Type B pancreatic cell (in vitro differentiated cells): ENCODE measurements at places on chromosomes 7 and 10. TPM values are rescaled to one million over a fixed set of nuclear protein-coding genes. Genes with fewer than 3 reads are reported as not detected.

Gene THSD7A
- total RNA-seq, result 3.8 and 14.3 TPM in 2 replicates

Gene KLF14
- 0.55 and 0.94 TPM in 2 replicates for total RNA-seq

Gene TMEM209
- total RNA-seq, result 25.1 and 36.1 TPM in 2 replicates

Gene TMEM236
- 11.6 and 14.7 TPM in 2 replicates for total RNA-seq

Gene TMEM270
- total RNA-seq, result 0.57 TPM in 1 of 2 replicates, not detected in the other

Gene HIP1
- 11.1 and 33.8 TPM in 2 replicates for total RNA-seq

Gene MOGAT3
- 0.94 and 1.1 TPM in 2 replicates for total RNA-seq

Gene MMD2
- not detected in 2 replicates for total RNA-seq

Gene ENO4
- total RNA-seq, result 1.4 and 4.4 TPM in 2 replicates

Gene ADGRA1
- 0.99 and 1.6 TPM in 2 replicates for total RNA-seq

Gene SEC23IP
- 69.1 and 72.9 TPM in 2 replicates for total RNA-seq

Gene CH25H
- 0.43 and 0.70 TPM in 2 replicates for total RNA-seq

Gene SFXN4
- total RNA-seq, result 26.8 and 40.8 TPM in 2 replicates

Gene HOXA11
- 1.2 TPM in 1 of 2 replicates, not detected in the other for total RNA-seq

Gene PTN
- 16.2 and 271 TPM in 2 replicates for total RNA-seq

Gene SUPV3L1
- total RNA-seq, result 30.7 and 36.6 TPM in 2 replicates

Gene FAM25G
- not detected in 2 replicates for total RNA-seq

Gene CNPY1
- not detected in 2 replicates for total RNA-seq

Gene GPRIN2
- total RNA-seq, result 4.4 and 7.0 TPM in 2 replicates

Gene RHOBTB1
- total RNA-seq, result 25.0 and 26.4 TPM in 2 replicates

Gene ACTR3C
- total RNA-seq, result 4.8 and 8.7 TPM in 2 replicates

Gene MLXIPL
- total RNA-seq, result 27.8 and 35.6 TPM in 2 replicates

Gene GJC3
- total RNA-seq, result not detected in 2 replicates

Gene NPSR1
- total RNA-seq, result not detected in 2 replicates

Gene H2BK1
- not detected in 2 replicates for total RNA-seq

Gene PRLHR
- 2.6 and 3.3 TPM in 2 replicates for total RNA-seq

Gene OR2A1
- 0.38 TPM in 1 of 2 replicates, not detected in the other for total RNA-seq

Gene PSPH
- total RNA-seq, result 20.1 and 28.6 TPM in 2 replicates

Gene BLVRA
- 8.6 and 19.3 TPM in 2 replicates for total RNA-seq

Gene DTX2
- 30.1 and 30.6 TPM in 2 replicates for total RNA-seq

Gene CRYGN
- total RNA-seq, result 0.67 and 1.3 TPM in 2 replicates

Gene CALN1
- 1.6 and 1.9 TPM in 2 replicates for total RNA-seq

Gene IFIT3
- total RNA-seq, result 4.9 and 9.4 TPM in 2 replicates

Gene AP4M1
- total RNA-seq, result 25.7 and 28.5 TPM in 2 replicates

Gene ZNF33B
- 39.3 and 42.6 TPM in 2 replicates for total RNA-seq

Gene SLC16A12
- 3.7 and 7.8 TPM in 2 replicates for total RNA-seq

Gene NACAD
- 7.3 and 12.5 TPM in 2 replicates for total RNA-seq

Gene SPDYE1
- not detected in 2 replicates for total RNA-seq

Gene WEE2
- not detected in 2 replicates for total RNA-seq

Gene ICA1
- total RNA-seq, result 9.8 and 14.9 TPM in 2 replicates

Gene BMPER
- total RNA-seq, result 2.5 and 10.2 TPM in 2 replicates

Gene SPDYE11
- not detected in 2 replicates for total RNA-seq

Gene RNF32
- total RNA-seq, result 1.4 and 2.6 TPM in 2 replicates

Gene GARS1
- total RNA-seq, result 111 and 157 TPM in 2 replicates

Gene STK31
- 0.43 and 0.74 TPM in 2 replicates for total RNA-seq

Gene KBTBD2
- total RNA-seq, result 20.6 and 32.3 TPM in 2 replicates

Gene UTF1
- not detected in 2 replicates for total RNA-seq

Gene PLEKHS1
- 0.12 and 0.45 TPM in 2 replicates for total RNA-seq

Gene LLCFC1
- not detected in 2 replicates for total RNA-seq

Gene DNAJC1
- 18.2 and 27.6 TPM in 2 replicates for total RNA-seq

Gene FFAR4
- total RNA-seq, result 0.70 and 1.2 TPM in 2 replicates

Gene ASCC1
- total RNA-seq, result 30.4 and 32.8 TPM in 2 replicates

Gene WIPF3
- total RNA-seq, result 1.7 TPM in 2 replicates

Gene RABGEF1
- 19.6 and 24.1 TPM in 2 replicates for total RNA-seq

Gene MGAM2
- 5.9 and 9.7 TPM in 2 replicates for total RNA-seq

Gene CYP2C19
- 3.7 and 6.8 TPM in 2 replicates for total RNA-seq
